ENCODE measurements at places on chromosomes 13 and 19.

DNA sequence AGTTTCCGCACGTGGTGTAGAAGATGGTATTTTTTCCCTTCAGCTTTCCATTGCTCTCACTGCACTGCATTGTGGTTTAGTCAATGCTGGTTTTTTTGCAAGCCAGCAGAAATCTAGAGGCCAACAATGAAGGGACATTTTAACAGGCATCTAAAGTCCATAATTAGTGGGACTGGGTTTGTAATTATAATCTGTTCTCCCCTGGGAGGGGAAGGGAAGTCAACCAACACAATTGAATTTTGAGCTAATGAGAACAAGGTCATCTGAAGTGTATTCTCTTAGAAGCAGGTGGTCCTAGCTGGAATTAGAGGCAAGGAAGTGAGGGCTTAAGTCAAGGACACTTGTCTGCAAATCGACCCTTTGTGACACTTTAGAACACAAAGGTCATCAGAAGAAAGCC, 156.4 kb downstream of the MYO16 start:
- DNase-seq, result no peak

- DNase-seq, result no peak
Observed at GRCh38 chr13:97936036-97936435, 17.4 kb upstream of the IPO5 start.

DNA sequence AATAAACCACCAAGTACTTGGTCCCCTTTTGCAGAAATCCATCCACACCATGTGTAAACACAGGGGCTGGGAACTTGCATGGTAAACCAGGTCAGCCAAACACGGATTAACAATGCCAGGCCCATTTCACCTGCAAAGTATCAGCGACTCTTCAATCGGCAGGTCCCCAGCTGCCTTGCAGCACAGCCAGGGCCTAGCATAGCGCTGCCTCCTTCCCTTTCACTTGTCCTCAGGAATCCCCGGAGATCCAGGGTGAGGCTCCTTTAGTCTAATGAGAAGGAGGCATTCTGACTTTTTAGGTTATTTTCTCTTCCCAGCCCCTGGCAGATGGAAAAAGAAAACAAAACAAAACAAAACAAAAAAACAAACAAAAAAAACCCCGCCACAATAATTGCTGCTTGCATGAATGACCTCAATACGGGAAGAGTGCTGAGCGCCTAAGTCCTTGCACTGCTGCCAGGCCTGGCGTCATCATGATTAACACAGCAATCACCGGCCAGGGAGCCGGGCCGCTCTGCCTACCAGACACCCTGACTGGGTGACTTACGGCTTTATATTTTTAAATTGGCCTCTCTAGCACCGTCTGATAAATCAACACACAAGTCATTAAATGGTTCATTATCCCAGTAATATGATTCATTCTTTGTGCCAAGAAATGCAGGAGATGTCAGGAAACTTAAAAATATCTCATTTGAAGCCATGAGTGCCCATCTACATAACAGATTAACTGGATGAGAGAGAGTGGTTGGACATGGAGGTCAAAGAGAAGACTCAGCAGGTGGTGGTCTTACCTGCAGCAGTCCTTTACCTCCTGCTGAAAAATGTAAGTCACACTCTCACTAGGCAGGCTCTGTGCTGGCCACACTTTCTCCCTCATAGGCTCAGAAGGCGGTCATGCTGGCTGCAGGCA, 692.7 kb downstream of the UQCRFS1 start:
- DNase-seq, result no peak

GRCh38 chr19:55247621-55248099, 11.2 kb downstream of the PPP6R1 start:
- peak; percentile 69 for DNase-seq

DNA sequence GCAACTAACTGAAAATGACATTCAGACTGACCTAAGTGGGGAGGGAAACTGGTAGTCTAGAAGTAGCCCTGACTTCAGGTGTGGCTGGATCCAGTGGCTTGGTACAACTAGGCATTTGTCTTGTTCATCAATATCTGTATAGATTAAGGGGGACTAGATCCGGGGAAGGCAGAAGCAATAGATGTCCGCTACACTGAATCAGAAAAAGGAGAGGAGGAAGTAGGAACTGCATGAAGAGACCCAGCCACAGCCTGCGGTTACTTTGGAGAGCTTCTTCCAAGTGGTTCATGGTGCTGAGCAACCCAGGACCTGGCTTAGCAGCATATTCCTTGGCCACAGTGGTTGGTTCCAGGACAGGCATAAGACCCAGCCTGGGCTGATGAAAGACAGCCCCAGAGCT, 9.9 kb upstream of the PRODH2 start:
- no peak for DNase-seq

- DNase-seq, result peak; percentile 55
Observed at GRCh38 chr13:46866150-46866549, 30.7 kb downstream of the HTR2A start.

DNA sequence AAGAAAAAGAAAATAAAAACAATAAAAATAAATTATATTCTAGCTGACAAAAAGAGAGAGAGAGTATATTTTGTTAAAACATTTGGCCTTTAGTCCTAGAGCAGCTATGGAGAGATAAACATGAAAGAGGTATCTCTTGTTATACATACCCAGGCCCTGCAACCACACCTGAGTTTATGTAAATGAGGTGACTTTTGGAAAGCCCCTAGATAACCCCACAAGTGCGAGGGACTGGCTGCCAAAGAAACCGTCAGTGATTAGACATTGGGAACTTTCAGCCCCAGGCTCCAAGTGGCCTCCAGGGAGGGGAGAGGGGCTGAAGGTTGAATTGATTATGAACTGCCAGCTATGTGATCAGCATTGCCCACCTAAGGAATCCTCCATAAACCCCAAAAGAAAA, 2.1 kb upstream of the NLRP7 start:
- DNase-seq, result no peak

- peak; percentile 92 for DNase-seq
Observed at GRCh38 chr19:19900729-19901444, at the start of gene ZNF93. Gene ZNF93 (plus strand): TSS chr19:19900946. CDS start chr19:19901089, 143 bp downstream.

GRCh38 chr13:64277097-64277496, 2861.4 kb upstream of the PCDH20 start:
- DNase-seq, result no peak

DNA sequence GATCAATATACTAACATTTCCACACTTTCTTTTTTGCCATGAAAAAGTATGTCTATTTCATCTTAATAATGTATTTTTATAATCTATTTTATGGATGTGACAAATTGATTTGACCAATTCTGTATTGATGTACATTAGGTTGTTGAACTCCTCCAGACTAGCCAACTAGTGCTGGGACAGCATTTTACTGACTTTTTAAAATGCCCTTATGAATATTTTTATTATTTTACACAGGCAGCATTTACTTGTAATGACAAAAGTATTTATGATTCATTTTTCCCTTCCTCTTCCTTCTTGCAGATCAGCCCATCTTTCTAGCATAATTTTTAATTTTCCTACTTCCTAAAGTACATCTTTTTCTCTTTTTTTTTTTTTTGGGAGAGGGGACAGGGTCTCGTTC, 918 bp upstream of the FUZ start:
- DNase-seq, result no peak

GRCh38 chr13:47426126-47426849, 529.4 kb upstream of the HTR2A start:
- peak; percentile 34 for DNase-seq

GRCh38 chr19:2869618-2870017, 2.5 kb downstream of the ZNF556 start:
- no peak for DNase-seq

DNA sequence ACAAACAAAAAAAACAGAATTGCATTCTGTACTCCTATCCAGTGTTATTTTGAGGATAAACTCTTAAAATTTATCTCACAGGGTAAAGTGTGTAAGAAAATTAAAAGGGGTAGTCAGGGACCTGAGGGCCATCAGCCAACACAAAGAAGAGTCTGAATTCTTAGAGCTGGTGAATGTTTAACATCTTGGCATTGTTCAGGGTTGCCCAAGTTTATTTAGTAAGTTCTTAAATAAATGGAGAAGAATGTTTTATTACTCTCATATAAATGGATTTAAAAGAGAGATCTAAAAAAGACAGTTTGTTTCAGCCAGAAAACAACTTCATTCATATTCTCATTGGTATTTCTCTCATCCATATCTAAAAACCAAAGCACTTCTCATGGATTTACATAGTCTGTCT, 171.7 kb downstream of the LACC1 start:
- no peak for DNase-seq

GRCh38 chr13:81393110-81393509, 1052.2 kb upstream of the SPRY2 start:
- no peak for DNase-seq

DNA sequence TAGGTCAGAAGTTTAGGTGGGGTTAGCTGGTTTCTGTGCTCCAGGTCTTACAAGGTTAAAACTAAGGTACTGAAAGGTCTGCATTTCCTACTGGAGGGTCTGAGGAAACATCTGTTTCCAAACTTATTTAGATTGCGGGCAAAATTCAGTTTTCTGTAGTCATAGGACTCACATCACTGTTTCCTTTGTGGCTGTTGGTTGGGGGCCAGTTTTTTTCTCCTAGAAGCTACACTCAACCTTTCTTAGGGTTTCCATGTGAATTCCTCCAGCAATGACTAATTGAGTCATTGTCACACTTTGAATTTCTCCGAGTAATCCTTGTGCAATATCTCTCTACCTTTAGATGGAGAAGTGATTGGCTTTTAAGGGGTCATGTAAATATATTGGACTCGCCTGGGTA, 773.4 kb upstream of the SLITRK1 start:
- DNase-seq, result no peak

DNA sequence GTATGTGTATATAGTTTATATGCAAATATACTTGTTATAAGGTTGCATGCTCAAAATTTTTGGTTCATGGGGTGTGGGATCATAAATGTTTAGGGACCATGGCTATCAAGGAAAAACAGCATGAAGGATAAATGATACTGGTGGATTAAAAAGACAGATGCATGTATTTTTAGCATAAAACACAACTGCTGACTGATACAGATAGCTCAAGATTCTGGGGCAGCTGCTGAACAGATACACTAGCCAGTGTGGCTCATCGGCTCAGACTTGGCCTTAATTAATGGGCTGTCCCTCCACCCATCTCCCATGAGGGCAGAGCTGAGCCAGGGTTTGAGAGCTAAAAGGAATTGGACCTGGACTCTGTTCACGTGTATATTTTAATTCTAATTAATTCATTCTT, 11.4 kb downstream of the ALOX5AP start:
- no peak for DNase-seq

DNA sequence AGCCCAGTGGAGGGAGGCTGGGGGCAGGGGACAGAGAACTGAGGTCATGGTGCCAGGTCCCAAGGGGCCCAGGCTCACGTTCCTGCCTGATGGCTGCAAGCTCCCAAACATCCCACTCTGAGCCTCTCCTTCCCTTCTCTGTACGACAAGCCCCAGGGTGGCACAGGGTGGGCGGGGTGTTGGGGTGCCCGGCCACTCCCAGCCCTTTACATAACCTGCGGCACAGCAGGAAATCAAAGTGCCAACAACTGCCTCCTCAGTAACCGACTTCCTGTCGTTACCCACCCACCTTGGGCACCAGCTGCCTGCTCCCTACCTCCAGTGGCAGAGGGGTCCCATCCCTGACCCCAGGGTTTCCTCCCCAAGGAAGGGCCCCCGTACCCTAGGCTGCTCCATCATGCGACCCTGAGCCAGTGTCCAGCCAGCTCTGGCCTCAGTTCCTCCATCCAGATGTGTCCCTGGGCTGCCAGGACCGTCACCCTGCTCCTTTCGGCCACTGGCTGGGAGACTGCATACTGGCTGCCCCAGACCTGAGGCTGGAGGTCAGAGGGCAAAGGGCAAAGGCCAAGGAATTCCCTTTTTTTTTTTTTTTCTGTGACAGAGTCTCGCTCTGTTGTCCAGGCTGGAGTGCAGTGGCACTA, 27.7 kb upstream of the NFIC start:
- no peak for DNase-seq

- no peak for DNase-seq
Observed at GRCh38 chr19:18119013-18119716, 21.6 kb downstream of the MAST3 start.
